Stimulated activated CD4-positive, alpha-beta T cell treated with anti-CD3 and anti-CD28 coated beads, Interleukin-1b, Interleukin-23, amount 100 ng/mL, for 1 hour (primary cell): ENCODE measurements at places on chromosomes 3 and 15.

- no peak for DNase-seq
Measured at GRCh38 chr15:98650417-98651035, 2.2 kb downstream of the IGF1R start.

DNA sequence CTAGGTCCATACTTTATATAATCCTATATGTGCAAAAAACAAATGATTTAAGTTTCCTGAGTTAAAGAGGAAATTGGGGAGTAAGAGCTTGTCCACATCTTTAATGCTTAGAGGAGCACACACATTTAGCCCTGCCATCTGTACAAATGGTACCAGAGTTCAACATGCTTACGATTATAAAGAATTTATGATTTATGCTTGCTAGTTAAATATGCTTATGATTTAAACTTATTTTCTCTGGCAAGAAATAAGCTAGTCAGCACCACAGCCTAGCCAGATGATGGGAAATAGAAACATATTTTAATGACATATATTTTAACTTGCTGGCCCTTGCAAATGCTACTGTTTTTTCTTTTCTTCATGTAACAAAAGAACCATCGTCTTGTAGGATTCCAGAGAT lies 48.3 kb downstream of the EIF4E3 start:
- DNase-seq = no peak

DNA sequence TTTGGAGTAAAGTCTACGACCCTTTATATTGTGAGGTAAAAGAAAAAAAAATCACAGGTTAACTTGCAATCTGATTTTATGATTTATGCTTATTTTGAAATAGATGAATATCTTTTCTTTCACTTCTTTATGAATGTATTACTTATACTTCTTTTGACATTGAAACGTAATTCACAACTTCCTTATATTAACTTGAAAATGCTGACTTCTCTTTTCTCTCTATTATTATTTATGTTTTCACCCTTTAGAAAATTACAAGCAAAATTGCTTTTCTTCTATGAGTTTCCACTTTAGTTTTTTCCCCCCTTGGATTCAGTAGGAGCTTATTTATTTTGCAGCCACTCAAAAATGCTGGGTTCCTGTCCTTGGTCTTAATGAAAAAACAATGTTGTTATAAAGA lies 25.4 kb downstream of the ACP3 start:
- no peak for DNase-seq

GRCh38 chr3:139978966-139979365 lies 44.0 kb downstream of the CLSTN2 start:
- DNase-seq = no peak
